ENCODE measurements at places on chromosomes 6 and 20. TPM values are rescaled to one million over a fixed set of nuclear protein-coding genes. Genes with fewer than 3 reads are reported as not detected.

DNA sequence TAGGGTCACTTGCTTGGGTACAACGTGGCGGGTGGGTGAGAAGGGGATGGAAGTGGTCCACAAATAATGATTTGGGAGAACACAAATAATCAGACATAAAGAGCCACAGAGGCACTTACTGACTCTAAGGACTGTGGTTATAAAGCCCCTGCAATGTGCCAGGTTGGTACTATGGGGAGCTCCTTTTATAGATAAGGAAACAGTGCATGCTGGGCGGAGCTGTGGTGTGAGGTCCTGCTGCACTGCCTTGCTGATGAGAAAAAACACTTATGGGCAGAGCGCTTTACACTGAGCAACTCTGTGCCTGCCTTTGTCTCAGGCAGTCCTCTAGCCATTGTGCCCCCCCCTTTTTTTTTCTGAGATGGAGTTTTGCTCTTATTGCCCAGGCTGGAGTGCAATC, 29.1 kb upstream of the SCRT2 start:
- no peak for DNase-seq

- no peak for DNase-seq
These were observed 483.8 kb upstream of the JARID2 start for GRCh38 chr6:14762077-14762476.

DNA sequence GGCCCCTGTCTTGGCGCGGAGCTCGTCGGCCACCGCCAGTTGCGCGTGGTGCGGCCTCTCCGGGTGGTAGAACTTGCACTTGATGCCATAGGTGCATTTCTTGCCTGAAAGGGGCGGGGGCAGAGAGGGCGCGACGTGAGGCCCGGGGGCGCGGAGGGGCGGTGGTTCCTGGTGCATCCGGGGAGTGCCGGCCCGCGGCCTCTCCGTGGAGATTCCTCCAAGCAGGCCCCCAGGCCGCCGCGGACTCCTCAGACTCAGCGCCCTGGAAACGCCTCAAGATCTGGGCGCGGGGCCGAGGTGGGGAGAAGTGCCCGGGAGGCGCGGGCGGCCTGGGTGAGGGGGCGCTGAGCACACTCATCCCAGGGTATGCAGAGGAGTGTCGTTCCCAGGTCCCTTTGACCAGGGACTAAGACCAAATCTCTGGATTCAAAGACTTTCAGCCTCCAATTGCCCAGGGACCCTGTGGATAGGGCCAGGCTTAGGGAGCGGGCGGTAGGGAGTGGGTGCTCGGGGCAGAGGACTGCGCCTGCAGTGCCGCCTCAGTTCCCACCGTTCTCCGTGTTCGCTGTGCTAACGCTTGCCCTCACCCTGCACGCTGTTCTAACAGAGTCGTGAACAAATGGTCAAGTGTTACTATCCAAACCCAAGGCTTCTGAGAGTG, 33.3 kb downstream of the ZC3H12D start:
- peak; percentile 34 for DNase-seq

DNA sequence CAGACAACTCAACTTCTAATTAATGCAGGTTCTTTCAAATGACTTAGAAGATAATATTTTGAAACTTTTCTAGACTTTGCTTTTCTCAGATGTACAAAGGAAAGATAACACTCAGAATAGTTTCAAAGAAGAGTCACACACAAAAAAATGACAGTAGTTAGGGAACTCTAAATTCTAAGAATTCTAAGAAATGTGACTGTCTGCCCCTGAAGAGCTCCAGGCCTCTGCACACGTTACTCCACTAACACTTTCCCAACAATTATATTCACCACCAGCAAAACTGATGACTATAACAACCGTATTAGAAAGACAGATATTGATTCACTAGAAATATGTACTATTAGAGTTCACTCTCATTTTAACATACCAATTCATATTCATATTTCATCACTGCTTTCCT, 133.3 kb upstream of the SMLR1 start:
- no peak for DNase-seq

DNA sequence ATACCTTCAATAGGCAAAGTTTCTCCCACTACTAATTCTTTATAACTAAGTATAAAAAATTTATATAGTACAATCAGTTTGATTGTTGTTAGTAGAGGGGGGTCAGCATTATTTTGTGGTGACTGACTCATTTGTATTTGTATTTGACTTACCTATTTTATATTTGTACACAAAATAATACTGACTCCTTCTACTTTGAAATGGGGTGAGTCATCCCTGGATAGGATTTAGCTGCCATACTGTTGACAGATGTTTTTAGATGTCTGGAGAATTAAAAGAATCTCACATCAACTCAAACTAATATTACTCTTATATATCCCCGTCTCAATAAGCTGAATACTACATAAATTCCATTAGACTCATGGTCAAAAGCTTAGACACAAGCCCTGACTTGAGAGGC, 114.9 kb downstream of the FRK start:
- no peak for DNase-seq

DNA sequence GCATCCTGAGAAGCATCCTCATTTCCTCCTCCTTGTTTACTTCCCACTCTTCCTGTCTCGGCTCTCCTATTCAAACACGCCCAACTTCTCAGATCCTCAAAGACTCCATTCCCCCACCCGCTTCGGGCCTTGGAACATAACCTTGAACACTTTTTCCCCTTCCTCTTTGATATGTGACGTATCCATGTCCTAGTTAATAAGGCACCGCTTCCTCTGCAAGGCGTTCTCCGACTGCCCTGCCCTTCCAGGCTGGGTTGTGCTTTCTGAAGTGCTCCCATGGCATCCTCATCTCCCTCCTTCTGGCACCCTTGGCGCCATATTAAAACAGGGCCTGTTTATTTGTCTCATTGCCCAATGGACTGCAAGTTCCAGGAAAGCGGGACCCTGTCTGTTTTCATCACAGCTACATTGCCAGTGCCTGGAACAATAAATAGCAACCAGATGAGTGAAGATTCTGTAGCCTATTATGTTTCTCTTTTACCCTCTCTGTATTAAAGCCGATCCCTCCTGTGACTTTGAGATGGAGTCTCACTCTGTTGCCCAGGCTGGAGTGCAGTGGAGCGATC, 115.3 kb upstream of the TRAF3IP2 start:
- no peak for DNase-seq

GRCh38 chr20:53020376-53020775, 48.2 kb downstream of the TSHZ2 start:
- DNase-seq: no peak

GRCh38 chr6:12509060-12509459, 207.5 kb upstream of the PHACTR1 start:
- DNase-seq: no peak

- DNase-seq: no peak
These were observed 76.7 kb downstream of the RNF182 start for GRCh38 chr6:14001329-14002012.

DNA sequence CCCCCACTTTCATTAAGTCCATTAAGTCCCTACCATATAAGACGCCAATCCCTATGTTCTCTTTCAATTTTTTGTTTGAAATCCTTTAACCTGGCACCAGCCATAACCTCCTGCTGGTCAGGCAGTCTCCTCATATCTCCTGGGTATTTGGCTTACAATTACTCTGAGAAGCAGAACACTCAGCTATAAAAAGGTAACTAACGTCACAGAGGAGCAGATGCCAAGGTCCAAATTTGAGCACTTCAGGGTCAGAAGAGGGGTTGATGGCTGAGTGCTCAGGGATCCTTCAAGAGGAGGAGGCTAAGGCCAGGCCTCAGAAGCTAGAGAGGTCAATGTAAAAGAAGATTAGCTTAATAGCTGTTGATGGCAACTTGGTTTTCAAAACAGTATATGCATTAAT, 22.3 kb upstream of the RCAN2 start:
- no peak for DNase-seq

- DNase-seq: no peak
These were observed 62.4 kb upstream of the TMEM200A start for GRCh38 chr6:130303431-130303830.

GRCh38 chr6:74404366-74404765, 708.4 kb downstream of the CD109 start:
- DNase-seq: no peak

DNA sequence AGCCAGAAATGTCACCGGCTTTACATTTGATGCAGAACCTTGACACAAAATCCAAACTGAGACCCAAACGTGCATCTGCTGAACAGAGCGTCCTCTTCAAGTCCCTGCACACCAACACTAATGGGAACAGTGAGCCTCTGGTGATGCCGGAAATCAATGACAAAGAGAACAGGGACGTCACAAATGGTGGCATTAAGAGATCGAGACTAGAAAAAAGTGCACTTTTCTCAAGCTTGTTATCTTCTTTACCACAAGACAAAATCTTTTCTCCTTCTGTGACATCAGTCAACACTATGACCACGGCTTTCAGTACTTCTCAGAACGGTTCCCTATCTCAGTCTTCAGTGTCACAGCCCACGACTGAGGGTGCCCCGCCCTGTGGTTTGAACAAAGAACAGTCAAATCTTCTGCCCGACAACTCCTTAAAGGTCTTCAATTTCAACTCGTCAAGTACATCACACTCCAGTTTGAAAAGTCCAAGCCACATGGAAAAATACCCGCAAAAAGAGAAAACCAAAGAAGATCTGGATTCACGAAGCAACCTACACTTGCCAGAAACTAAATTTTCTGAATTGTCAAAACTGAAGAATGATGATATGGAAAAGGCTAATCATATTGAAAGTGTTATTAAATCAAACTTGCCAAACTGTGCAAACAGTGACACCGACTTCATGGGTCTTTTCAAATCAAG, 108.4 kb downstream of the RTN4IP1 start:
- DNase-seq: no peak

GRCh38 chr6:12022953-12023388, 10.9 kb downstream of the HIVEP1 start:
- DNase-seq: no peak

GRCh38 chr20:57341663-57342062, 9.4 kb upstream of the RAE1 start:
- DNase-seq: no peak

DNA sequence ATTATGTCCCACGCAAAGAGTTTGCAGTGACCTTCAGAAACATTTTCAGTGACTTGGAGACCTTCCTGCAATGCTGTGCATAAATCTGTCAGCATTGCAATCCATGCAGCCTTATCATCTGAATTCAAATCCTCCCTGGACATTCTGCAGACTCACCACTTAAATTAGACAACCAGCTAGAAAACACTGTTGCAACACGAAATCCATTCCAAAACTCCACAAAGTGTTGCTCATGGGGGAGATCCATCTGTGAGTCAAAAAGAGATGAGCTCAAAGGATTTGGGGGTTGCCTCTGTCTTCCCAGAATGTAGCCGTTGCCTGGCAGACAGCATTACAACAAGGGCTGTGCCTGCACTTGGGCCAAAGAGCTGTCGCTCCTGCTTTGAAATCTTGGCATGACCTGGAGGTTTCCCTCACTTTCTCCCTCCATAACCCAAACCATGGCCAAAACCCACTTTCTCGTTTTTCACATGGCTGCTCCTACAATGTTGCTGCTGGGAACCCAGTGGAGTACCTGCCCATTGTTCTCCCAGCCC, 163.5 kb upstream of the CDYL start:
- DNase-seq: no peak

GRCh38 chr20:23508449-23509229, 17.7 kb downstream of the CST8 start:
- no peak for DNase-seq

DNA sequence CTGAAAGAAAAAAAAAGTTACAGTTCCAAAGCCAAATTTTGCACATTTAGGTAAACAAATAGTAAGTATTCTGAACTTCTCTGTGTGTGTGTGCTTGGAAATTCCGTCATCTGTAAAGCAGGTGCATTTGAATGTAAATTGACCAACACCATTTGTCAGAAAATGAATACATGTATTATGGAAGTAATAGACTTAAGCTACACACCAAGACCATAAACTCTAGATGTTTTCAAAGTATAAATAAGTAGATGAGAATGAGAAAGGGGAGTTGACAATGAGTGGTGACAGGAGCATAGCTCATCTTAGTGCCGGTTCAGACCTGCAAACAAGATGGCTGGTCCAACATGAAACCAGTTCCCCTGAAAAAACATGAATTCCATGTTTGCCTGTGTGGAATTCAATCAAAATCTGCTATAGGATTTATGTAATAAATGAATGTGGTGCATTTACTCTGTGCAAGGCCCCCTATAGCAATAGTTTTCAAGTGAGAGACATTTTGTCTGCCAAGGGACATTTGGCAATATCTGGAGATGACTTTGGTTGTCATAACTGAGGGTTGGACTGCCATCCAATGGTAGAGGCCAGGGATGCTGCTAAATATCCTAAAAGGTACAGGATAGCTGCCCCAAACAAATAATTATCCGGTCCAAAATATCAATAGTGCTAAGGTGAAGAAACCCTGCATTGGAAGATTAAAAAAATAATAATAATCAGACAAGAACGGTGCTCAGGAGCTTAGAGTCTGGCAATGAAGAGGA, 11.0 kb upstream of the FILIP1 start:
- DNase-seq: no peak

GRCh38 chr20:53623454-53624211, 30.0 kb upstream of the ZNF217 start:
- DNase-seq: no peak

GRCh38 chr6:10779076-10779475, 31.5 kb downstream of the TMEM14B start:
- DNase-seq: no peak

The SEL1L2 gene
- not detected for total RNA-seq

The ZNF311 gene
- total RNA-seq: 0.91 TPM

The FLRT3 gene
- 60.4 TPM for total RNA-seq

The HSPA1L gene
- total RNA-seq: 2.4 TPM

The C6orf15 gene
- total RNA-seq: not detected

The HLA-DMB gene
- 1.8 TPM for total RNA-seq

The MACROD2 gene
- total RNA-seq: 6.4 TPM
